ENCODE measurements at places on chromosomes 2 and 18. TPM values are rescaled to one million over a fixed set of nuclear protein-coding genes. Genes with fewer than 3 reads are reported as not detected.

Gene MOGAT1
- total RNA-seq: not detected

DNA sequence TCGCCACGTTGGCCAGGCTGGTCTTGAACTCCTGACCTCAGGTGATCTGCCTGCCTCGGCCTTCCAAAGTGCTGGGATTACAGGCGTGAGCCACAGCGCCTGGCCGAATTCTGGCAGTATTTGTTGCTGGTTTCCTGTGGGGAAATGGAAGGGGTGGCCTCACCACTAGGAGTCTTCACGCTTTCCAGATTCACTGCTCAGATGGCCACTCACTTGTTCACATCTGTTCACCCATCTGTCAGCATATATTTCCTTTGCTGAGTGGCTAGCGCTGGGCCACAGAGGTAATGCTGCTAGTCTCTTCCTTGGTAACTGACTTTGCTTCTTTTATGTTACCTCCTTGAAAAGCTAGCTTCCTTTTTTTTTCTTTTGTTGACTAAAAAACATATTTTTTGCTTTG lies 27.2 kb downstream of the TMEM177 start:
- no peak for DNase-seq
- no peak overlapping the region for H3K4me3 ChIP-seq
- no peaks in the 10 kb centered on the region for H3K27me3 ChIP-seq

GRCh38 chr2:11056614-11057013 lies 98.7 kb upstream of the SLC66A3 start:
- H3K4me3 ChIP-seq: no peak overlapping the region
- no peak overlapping the region for H3K27ac ChIP-seq
- no peaks in the 10 kb centered on the region for H3K4me1 ChIP-seq
- no peaks in the 10 kb centered on the region for H3K27me3 ChIP-seq
- no peak for DNase-seq

- H3K36me3 ChIP-seq: no peaks in the 10 kb centered on the region
- H3K4me1 ChIP-seq: no peaks in the 10 kb centered on the region
- H3K27ac ChIP-seq: no peak overlapping the region
- no peak overlapping the region for H3K4me3 ChIP-seq
- no peaks in the 10 kb centered on the region for H3K27me3 ChIP-seq
- DNase-seq: no peak
These were observed 16.3 kb downstream of the CABLES1 start for GRCh38 chr18:23151414-23152099.

Gene GLI2
- total RNA-seq: 0.71 TPM

DNA sequence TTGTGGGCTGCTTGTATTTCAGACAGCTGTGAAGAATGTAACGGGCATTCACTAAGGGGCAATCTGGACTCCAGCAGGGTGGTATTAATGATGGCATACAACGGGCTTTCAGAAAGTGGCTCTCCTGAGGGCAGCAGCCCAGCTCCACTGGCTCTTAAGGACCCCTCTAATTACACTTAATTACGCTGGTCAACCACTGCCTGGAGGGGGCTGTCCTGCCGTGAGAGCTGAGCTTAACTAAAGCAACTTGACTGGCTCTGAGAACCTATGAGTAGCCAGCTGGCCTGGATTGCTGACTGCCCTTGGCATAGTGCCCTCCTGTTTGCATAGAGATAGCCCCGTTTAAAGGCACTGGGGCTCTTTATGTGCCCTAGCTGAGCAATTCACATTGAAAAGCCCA lies 3.8 kb downstream of the LIPG start:
- no peak for DNase-seq
- peaks cover 19% of the 10 kb centered on the region for H3K4me1 ChIP-seq
- no peak overlapping the region for H3K4me3 ChIP-seq
- H3K36me3 ChIP-seq: no peaks in the 10 kb centered on the region
- no peak overlapping the region for H3K27ac ChIP-seq

GRCh38 chr2:2812117-2812516 lies 481.0 kb upstream of the MYT1L start:
- H3K36me3 ChIP-seq: no peaks in the 10 kb centered on the region
- no peaks in the 10 kb centered on the region for H3K27me3 ChIP-seq
- no peak overlapping the region for H3K27ac ChIP-seq
- H3K4me1 ChIP-seq: no peaks in the 10 kb centered on the region
- no peak overlapping the region for H3K4me3 ChIP-seq

Gene MRPL33
- total RNA-seq: 200 TPM

Gene KLHL41
- 3,308 TPM for total RNA-seq

GRCh38 chr18:3605486-3605952 lies 155.5 kb downstream of the TGIF1 start:
- peak overlapping the region; percentile 88 for H3K27ac ChIP-seq
- H3K27me3 ChIP-seq: peaks cover 37% of the 10 kb centered on the region
- DNase-seq: no peak
- H3K4me3 ChIP-seq: peak overlapping the region; percentile 62
- no peaks in the 10 kb centered on the region for H3K36me3 ChIP-seq

DNA sequence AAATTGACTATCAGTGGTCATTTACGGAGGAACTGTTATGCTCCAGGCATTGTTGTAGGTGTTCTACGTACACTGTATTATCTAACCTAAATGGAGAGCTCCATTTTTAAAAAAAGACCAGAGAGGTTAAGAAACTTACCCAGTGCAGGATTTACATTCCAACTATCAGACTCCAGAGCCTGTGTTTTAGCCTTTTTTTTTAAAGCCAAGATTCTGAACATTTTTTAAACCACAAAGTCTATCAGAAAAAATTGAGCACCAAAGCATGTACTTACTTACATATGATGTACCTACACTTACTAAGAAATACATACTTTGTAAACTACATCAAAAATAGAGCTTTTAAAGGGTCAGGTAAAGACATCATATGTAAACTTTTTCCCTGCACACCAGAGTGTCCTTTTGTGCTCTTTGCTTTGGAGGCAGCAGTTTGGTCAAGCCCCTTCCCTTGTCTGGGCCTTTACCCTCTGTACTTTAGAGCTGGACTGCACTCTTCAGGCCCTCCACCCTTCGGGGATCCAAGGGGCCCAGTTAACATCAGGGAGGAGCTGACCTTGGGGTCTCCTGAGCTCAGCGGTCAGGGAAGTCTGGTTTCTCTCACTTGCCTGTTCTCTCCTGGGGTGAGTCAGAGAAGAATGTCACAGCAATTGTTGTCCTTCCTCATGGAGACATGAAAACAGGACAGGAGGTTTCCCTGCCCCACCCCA lies 58.4 kb downstream of the ITGB1BP1 start:
- peaks cover 18% of the 10 kb centered on the region for H3K36me3 ChIP-seq
- no peak for DNase-seq
- H3K27ac ChIP-seq: no peak overlapping the region

Gene LYG1
- 0.39 TPM for total RNA-seq

Gene B3GNT2
- 3.0 TPM for total RNA-seq

Gene VPS54
- 7.2 TPM for total RNA-seq
